ENCODE measurements at places on chromosomes 5 and 9.

- no peak for DNase-seq
Observed at GRCh38 chr9:70255486-70255885, 3.3 kb upstream of the SMC5 start.

GRCh38 chr9:1941989-1942388, 73.2 kb upstream of the SMARCA2 start:
- DNase-seq = no peak

- DNase-seq = no peak
Observed at GRCh38 chr5:87410931-87411330, 1.8 kb downstream of the CCNH start.

DNA sequence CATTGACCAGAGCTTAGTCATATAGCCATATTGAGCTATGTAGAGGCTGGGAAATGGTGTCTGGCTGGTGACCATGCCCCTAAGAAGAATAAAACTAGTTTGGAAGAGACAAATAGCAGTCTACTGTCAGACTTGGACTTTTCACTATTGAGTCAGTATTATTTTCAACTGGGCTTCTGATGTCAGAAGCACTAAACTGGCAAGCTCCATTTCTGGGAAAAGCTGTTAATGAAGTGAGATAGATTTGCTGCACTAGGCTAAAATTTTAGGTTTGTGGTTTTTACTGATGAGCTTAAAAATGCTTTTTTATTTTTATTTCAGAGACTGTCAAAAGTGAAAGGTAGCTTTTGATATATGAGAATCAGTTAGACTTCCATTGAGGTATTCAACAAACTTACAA, 220.2 kb downstream of the RAB3C start:
- DNase-seq = no peak

DNA sequence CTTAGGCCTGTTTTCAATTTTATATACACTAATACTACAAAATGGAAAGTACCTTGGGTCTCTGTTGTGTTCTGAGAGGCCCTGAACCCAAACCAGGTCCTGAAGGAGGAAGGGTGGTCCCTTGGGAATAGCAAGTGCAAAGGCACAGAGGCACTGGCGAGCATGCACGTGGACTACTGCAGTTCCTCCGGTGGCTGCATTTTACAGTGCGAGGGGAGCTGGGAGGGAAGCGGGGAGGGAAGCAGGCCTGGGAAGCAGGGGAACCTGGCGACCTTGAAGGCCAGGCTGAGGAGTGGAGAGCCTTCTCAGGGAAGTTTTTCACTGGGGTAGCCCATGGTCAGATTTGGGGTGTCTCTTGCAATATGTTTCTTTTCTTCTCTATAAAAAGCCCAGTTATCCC, 33.9 kb downstream of the MORN5 start:
- DNase-seq = no peak

DNA sequence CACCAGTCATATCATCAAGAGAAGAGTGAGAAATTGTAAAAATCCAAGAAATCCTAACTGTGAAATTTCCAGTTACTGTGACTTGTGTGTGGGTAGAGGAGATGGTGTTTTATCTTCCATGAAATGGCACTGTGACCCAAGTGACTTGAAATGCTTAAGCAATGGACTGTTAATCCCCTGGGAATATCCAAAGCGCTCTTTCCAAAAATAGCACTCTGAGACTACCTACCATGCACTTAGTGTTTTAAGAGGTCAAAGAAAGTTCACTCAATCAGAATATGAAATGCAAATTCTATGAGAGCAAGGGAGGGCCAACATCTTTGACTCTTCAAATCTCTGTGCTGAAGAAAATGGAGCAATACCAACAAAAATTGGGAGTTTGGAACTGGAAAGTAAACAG, 244.0 kb downstream of the GABRB2 start:
- DNase-seq = no peak

DNA sequence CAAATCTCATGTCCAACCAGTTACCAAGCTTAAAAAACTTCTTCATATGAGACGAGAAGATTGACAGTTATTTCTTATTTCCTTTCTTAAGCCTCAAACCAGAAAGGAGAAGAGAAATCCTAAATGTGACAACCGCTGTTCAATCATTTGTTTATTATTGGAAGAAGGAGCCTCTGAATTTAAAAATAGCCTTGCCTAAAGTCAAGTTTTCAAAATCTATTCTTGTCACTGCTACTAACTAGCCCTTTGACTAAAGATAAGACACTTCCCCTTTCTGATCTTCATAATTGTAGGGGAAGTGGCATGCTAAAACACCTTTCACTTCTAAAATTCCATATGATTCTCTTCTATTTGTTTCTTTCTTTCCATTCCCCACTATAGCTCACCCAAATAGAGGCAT, 106.2 kb upstream of the EMB start:
- DNase-seq = no peak

DNA sequence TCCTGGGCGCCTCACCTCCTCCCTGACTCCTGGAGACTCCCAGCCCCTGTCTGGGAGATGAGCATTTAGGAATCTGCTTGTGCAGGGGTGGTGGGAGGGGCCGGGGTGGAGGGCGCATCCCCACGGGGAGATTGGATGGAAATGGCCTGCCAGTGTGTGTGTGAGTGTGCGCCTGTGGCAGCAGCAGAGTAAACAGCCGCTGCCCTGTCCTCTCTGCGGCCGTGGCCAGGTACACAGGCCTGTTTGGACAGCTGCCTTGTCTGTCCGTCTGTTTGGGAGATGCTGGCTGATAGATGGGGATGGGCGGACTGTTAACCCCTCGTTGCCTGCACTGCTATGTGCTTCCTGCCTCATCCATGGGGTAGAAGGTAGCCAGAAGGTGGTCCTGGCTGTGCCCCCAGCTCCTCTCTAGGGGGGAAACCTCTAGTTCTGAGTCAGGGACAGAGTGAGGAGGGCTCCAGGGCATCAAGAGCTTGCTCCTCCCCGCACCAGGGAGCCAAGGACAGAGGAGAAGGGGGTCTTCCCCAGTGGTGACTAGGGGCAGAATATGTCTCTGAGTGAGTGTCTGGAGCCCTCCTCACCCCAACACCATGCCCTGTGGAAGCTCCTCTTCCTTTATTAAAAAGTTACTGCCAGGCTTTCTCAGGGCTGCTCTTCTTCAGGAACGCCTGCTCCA, 60.1 kb downstream of the LMX1B start:
- DNase-seq = no peak

- DNase-seq = no peak
Observed at GRCh38 chr5:143155455-143155854, 248.0 kb downstream of the NR3C1 start.

- DNase-seq = no peak
Observed at GRCh38 chr5:21680641-21681040, 1172.5 kb downstream of the CDH12 start.

DNA sequence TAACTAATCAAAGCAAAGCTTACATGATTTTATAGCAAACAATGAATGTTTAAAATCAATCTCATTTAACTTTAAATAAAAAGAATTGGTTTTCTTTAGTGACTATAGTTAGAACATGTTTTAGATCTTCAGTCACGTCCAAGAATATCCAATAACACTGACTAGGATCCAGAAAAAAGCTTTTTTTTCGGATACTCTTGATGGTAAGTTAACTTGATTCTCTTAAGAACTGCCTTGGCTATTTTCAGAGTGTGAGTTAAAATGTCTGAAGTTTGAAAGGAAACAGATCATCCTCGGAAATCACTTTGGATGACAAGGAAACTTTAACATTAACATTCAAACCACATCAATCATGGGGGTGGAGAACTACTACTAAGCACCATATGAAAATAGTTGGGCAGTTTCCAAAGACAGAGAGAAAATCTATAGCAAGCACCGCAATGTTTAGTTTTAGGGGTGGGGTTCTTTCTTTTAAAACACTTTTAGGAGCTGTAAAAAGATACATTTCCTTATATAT, 83.7 kb upstream of the SLC27A6 start:
- DNase-seq = no peak

DNA sequence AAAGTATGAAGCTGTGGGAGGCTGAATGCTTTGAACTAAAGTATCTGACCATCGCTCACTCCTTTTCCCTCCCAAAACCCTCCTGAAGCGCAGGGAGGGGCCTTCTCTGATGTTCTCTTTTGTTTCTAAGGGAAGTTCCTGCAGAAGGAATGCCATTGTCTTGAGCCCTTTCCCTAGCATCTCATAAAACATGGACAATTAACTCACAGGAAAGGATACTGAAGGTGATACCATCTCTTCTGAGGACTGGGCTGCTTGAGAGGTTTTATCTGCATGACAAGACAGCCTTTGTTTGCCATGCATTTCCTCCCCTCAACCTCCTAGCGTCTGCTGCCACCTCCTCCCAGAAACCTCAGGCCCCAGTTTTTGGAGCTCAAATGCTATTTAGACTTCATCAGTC, 4.3 kb upstream of the RMND5B start:
- no peak for DNase-seq

DNA sequence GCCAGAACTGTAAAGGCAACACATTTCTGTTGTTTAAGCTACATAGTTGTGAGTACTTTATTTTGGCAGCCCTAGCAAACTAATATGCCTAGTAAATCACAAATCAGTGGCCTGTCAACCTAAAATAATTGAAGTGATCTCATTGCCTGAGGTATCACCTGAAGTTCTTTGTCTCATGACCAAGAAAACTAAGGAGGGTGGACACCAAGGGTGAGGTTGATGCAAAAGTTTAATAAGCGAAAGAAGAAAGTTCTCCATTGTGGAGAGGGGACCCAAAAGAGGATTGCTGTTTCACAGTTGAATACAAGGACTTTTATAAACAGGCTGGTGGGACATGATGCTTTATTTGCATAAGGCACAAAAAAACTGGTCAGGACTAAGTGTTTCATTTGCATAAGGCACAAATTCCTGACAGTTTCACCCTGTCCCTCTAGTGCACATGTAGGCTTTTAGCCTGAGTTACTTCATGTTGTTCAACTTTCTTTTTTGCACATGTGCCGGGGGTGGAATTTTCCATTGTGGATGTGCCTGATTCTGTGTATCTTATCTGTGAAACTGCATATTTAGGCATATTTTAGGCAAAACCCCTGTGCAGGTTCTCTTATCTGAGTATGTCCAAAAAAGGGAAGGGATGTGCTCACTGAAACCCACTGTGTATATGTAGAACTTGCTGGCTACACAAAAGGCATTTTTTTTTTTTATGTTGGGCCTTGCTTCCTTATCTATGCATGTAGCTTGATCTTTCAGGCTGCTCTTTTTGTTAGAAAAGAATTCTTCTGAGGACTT, 108.6 kb upstream of the RAI14 start:
- DNase-seq = no peak

- no peak for DNase-seq
Observed at GRCh38 chr9:126564128-126564527, 49.6 kb upstream of the LMX1B start.

DNA sequence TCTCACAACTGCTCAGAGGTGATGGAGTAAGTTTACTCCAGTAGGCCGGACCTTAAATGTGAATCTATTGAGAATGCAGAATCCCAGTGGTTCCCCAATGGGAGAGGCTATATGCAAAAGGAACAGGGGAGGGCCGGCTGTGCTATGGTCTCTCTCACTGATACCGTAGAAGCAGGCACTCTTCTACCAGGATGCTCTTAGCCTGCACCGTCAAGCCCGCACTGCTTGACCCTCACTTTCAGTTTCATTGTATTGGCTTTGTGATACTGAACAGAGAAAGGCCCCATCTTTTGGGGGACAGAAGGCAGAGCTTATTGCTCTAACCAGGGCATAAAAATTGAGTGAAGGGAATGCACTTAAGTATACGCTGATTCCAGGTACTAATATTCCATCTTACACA, 615.0 kb upstream of the RGMB start:
- no peak for DNase-seq

DNA sequence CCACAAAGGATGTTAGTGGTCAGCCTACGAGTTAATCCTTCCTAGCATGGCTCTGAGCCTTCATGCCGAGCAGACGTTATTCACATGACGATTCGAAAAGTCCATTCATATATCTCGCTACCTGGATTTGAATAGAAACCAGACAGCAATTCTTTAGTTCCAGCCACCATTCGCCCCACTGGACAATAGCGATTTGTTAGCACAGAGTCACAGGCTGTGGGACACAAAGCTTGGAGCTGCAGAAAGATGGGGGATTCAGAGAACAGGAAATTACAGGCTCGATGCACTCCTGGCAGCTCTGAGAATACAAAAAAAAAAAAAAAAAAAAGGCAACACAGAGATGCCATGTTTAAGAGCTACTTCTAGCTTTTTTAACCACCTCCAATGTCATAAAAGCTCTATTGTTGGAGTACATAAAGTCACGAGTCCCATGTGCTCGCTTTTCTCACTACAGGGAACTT, 110.7 kb downstream of the NR6A1 start:
- no peak for DNase-seq

DNA sequence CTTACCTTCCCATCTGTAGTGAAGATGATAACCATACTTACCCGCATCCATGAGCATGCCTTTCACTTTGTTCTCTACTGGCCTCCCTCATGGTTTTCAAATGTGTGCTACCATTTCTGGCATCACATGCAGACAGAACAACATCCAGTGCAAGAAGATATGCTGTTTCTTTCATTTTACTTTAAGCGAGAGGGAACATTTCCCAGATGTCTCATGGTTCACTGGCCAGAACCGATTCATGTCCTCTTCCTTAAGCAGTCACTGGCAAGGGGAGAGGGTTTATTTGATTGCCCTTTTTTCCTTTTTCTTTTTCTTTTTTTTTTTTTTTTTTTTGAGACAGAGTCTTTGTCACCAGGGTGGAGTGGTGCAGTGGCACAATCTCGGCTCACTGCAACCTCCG, 37.7 kb downstream of the ARRDC3 start:
- DNase-seq = no peak

- no peak for DNase-seq
Observed at GRCh38 chr9:124121725-124122124, 110.2 kb downstream of the LHX2 start.

DNA sequence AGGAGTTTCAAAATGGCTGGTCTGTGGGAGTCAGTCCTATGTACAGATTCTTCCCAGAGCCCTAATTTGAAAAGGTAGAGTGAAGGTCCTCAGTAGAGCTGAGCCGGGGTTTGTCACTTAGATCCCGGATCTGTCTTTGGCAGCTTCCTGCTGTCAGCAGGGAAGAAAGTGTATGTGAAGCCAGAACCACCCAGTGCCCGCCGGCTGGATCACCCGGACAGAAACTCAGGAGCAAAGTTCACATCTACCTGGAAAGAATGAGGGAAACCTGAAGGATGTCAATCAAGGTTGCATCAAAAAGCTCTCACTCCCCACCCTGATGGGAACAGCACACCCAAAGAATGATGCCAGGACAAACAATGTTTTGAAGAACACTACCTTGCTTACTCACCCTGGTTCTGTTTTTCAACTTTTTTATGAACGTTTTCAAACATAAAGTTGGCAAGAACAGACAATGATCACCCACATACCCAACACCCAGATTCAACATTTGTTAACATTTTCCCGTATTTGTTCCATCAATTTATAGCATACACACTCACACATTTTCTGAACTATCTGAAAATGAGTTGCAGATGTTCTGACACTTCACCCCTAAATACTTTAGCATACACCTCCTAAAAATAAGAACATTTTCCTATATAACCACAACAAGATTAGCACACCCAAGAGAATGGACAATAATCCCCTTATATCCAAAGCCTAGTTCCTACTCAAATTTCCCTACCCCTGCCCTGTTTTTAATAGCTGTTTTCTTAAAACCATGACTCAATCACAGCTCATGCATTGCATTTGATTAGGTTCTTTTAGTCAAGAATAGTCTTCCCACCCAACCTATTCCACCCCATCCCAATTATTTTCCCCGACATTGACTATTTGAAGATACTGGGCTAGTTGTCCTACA, 133.9 kb downstream of the LHFPL2 start:
- no peak for DNase-seq

- DNase-seq = no peak
Observed at GRCh38 chr9:134891713-134892112, 11.1 kb downstream of the FCN2 start.

GRCh38 chr5:81226949-81227348, 6.2 kb upstream of the CKMT2 start:
- no peak for DNase-seq

GRCh38 chr9:133056533-133056932, 5.2 kb upstream of the CEL start:
- no peak for DNase-seq

All from stimulated activated CD4-positive, alpha-beta T cell treated with anti-CD3 and anti-CD28 coated beads, Interleukin-4, amount 100 ng/mL, for 4 hours (primary cell).